ENCODE measurements at places on chromosomes 7 and 10.

GRCh38 chr10:118571123-118571522, 24.3 kb downstream of the PRLHR start:
- DNase-seq, result no peak

GRCh38 chr7:29289156-29290021, 94.8 kb downstream of the CHN2 start:
- DNase-seq, result no peak

- DNase-seq, result no peak
Observed at GRCh38 chr10:28878236-28878970, 201.1 kb downstream of the BAMBI start.

DNA sequence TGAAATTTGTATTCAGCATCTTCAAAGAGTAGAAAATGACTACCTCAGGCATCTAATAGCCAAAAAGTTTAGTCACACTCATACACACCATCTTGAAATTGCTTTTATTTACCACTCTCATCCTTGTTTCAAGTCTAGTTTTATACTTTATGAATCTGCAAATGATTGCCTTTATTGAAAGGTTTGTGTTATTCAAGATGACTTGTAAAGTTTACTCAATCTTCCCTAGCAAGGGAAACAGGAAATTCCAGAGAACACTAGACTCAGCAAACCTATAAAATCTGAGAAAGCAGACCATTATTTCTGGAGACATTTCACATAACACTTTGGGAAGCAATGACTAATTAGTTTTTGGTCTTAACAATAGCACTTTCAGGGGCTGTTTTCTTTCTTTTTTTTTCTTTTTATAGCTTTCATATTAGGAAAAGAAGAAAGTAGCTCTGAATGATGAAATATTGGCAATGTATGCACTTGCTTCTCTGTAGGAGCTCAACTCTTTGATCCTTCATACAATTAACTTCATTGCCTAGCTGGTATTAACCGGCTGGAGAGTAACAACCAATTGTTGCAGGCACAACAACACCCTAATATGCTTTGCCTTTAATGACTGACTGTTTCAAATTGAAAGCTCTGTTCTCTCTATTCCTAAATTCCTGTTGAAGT, 68.9 kb upstream of the HDAC9 start:
- DNase-seq, result no peak

GRCh38 chr7:29547421-29547820, 16.2 kb upstream of the PRR15 start:
- no peak for DNase-seq

DNA sequence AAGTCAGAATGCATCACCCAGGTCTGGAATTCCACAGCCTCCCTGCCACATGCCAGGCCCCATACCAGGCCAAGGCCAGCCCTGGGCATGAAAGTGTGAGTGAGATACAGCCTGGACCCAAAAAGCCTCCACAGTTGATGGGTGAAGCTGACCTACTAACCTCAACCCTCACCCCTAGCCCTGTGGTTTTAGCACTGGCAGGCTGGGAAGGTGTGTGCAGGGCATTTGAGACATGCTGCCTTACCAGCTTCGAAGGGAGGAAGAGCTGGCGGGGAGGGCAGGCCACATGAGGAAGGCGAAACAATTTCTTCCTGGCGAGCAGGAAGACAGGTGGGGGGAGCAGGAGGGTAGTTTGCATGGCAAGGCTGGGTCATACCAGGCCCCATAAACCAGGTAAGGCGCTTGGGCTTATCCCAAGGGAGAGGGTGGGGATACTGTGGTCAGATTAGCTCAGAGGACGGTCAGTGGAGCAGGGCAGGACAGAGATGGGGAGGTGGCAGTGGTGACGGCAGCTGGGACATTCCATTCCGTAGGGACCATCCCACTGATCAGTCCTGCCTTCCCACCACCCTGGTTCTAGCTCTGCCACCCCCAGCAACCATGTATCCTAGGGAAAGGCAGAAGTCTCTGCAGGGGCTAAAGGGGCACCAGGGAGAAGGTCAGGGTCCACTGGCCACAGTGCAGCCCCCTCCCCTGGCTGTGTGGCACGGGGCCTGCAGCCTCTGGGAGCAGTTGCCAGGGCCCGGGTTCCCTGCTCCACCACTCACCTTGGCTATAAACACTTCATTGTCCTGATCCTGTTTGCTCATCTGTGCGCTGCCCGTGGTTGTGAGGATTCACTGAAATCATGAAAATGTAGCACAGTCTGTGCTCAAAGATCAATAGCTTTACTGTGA, 155.8 kb downstream of the NRF1 start:
- DNase-seq, result no peak

- no peak for DNase-seq
Observed at GRCh38 chr7:107591421-107591820, 11.4 kb downstream of the BCAP29 start.

- DNase-seq, result no peak
Observed at GRCh38 chr7:104795616-104796398, 218.2 kb upstream of the KMT2E start.

GRCh38 chr7:96034940-96035727, 262.8 kb downstream of the DYNC1I1 start:
- DNase-seq, result no peak

DNA sequence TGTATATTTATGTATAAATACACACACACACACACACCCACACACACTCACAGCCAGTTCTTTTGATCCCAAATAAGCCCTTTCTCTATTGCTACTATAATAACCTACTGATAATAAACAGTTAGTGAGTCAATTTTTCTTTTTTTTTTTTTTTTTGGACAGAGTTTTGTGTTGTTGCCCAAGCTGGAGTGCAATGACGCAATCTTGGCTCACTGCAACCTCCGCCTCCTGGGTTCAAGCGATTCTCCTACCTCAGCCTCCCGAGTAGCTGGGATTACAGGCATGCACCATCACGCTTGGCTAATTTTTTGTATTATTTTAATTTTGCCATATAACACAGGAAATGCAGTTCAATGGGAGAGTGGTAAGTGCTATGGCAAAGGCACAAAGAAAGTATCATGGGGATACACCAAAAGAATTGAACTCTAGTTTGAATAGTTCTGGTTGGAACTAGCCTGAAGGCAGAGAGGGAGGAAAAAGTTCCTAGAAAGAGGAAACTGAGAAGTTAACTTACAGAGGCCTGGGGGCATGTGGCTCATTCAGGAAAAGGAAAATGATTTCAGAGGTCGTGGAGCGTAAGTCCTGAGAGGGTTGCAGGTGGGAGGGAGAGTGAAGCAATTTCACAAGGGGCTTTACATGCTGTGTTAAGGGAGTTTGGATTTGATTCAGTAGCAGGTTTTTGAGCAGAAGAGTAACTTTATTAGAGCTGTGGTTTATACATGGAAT, 44.4 kb upstream of the JCAD start:
- DNase-seq, result no peak
